ENCODE measurements at places on chromosomes 2 and 18. TPM values are rescaled to one million over a fixed set of nuclear protein-coding genes. Genes with fewer than 3 reads are reported as not detected.
A peak's percentile ranks its signal among the peaks of the same experiment; 100 is the strongest.

The UGT1A4 gene
- total RNA-seq, result not detected

The SPP2 gene
- not detected for total RNA-seq

The SCN2A gene
- 1.1 TPM for total RNA-seq

The PRSS56 gene
- not detected for total RNA-seq

The GLI2 gene
- total RNA-seq, result 46.9 TPM

The FOXD4L1 gene
- total RNA-seq, result not detected

The MBOAT2 gene
- 23.4 TPM for total RNA-seq

- no peaks in the 10 kb centered on the region for H3K4me1 ChIP-seq
- DNase-seq, result no peak
- no peaks in the 10 kb centered on the region for H3K27me3 ChIP-seq
- H3K36me3 ChIP-seq, result no peaks in the 10 kb centered on the region
- no peak overlapping the region for H3K27ac ChIP-seq
Measured at GRCh38 chr2:10016802-10017258, 26.5 kb upstream of the KLF11 start.

DNA sequence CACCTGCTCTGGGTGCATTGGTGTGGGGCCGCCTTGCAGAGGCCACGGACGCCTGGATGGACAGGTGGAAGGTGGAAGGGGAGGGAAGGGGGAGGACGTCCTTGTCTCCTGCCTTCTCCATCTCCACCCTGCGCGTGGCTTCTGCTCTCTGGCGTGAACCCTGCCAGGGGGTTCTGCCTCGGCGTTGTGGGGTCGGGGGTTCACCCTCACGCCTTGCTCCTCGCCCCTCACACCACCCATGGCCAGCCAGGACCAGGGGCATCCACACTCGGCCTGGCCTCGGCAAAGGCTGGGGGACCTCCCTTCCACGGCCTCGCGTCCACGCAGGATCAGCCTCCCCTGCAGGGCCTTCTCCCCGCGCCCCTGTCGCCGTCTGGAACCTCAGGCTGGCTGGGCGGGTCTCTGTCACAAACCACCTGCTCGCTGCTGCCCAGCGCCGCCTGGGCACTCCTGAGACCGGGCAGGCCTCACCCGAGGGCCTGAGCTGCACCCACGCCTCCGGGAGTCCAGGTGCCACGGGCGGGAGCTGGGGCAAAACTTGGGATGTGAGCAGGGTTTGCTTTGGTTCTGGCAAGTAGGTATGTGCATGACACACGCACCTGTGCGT is 655.9 kb downstream of the GALR1 start:
- no peaks in the 10 kb centered on the region for H3K27me3 ChIP-seq
- no peak overlapping the region for H3K4me3 ChIP-seq
- no peak overlapping the region for H3K27ac ChIP-seq
- DNase-seq, result no peak
- H3K36me3 ChIP-seq, result no peaks in the 10 kb centered on the region

- DNase-seq, result no peak
- H3K27ac ChIP-seq, result no peak overlapping the region
- H3K27me3 ChIP-seq, result no peaks in the 10 kb centered on the region
- no peak overlapping the region for H3K4me3 ChIP-seq
- no peaks in the 10 kb centered on the region for H3K36me3 ChIP-seq
- H3K4me1 ChIP-seq, result peaks cover 3% of the 10 kb centered on the region
Measured at GRCh38 chr18:22839340-22839821, 93.7 kb upstream of the RBBP8 start.

GRCh38 chr18:29586210-29586609 is 1409.3 kb upstream of the CDH2 start:
- no peaks in the 10 kb centered on the region for H3K4me1 ChIP-seq
- H3K27ac ChIP-seq, result no peak overlapping the region
- no peak overlapping the region for H3K4me3 ChIP-seq
- H3K27me3 ChIP-seq, result no peaks in the 10 kb centered on the region
- H3K36me3 ChIP-seq, result no peaks in the 10 kb centered on the region

GRCh38 chr18:12278215-12278671 is 24.1 kb downstream of the CIDEA start:
- H3K4me1 ChIP-seq, result no peaks in the 10 kb centered on the region
- no peak overlapping the region for H3K4me3 ChIP-seq
- 0 out of 2 replicates have a peak overlapping the region, but pooled peaks have one; percentile 0 for H3K27ac ChIP-seq
- no peaks in the 10 kb centered on the region for H3K27me3 ChIP-seq
- no peaks in the 10 kb centered on the region for H3K36me3 ChIP-seq

GRCh38 chr2:53182601-53183000 is 585.0 kb upstream of the CHAC2 start:
- H3K4me1 ChIP-seq, result no peaks in the 10 kb centered on the region
- no peak overlapping the region for H3K4me3 ChIP-seq
- H3K36me3 ChIP-seq, result no peaks in the 10 kb centered on the region

- no peaks in the 10 kb centered on the region for H3K36me3 ChIP-seq
- no peak overlapping the region for H3K27ac ChIP-seq
- no peaks in the 10 kb centered on the region for H3K27me3 ChIP-seq
- H3K4me3 ChIP-seq, result no peak overlapping the region
- no peak for DNase-seq
Measured at GRCh38 chr2:114406347-114406746, 36.1 kb upstream of the DPP10 start.

DNA sequence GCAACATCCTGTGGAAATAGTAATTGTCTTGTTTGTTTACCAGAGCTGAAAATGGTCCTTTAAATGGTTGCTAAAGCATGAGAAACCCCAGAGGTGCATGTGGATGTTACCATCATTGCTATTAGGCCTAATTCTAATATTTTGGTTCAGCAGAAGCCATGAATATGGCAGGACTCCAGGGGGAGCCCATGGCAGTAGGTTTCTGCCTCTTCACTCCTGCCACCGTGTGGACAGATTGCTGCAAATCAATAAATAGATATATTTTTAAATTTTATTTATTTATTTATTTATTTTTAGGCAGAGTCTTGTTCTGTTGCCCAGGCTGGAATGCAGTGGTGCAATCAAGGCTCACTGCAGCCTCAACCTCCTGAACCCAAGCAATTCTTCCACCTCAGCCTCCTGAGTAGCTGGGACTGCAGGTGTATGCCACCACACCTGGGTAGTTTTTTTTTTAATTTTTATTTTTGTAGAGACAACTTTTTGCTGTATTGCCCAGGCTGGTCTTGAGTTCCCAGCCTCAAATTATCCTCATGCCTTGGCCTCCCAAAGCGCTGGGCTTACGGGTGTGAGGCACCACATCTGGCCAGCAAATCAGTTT is 54.9 kb upstream of the CAPN13 start:
- no peak overlapping the region for H3K27ac ChIP-seq
- H3K36me3 ChIP-seq, result no peaks in the 10 kb centered on the region
- no peak overlapping the region for H3K4me3 ChIP-seq
- DNase-seq, result peak; percentile 41
- H3K4me1 ChIP-seq, result no peaks in the 10 kb centered on the region
- no peaks in the 10 kb centered on the region for H3K27me3 ChIP-seq

GRCh38 chr2:119609337-119609736 is 65.1 kb downstream of the CFAP221 start:
- H3K27ac ChIP-seq, result no peak overlapping the region
- H3K36me3 ChIP-seq, result no peaks in the 10 kb centered on the region
- no peaks in the 10 kb centered on the region for H3K4me1 ChIP-seq
- no peak for DNase-seq
- no peaks in the 10 kb centered on the region for H3K27me3 ChIP-seq

DNA sequence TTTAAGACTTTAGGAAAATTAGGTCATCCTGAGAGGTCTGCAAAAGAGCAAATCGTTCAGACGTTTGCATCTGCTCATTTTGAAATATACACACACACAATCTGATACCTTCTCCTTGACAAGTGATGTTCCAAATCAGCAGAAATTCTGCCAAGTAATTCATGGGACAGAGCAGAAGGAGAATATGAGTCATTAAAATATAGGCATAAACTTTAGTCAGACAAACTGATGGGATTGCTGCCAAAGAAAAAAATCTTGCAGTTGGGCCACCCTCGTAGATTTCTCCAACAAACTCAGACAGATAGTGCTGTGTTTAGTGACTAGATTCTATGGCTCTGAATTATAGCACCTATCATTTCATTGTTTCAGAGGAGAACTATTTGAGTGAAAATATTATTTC is 336.3 kb downstream of the NYAP2 start:
- H3K4me1 ChIP-seq, result no peaks in the 10 kb centered on the region
- no peak overlapping the region for H3K4me3 ChIP-seq
- no peaks in the 10 kb centered on the region for H3K36me3 ChIP-seq
- no peak for DNase-seq

DNA sequence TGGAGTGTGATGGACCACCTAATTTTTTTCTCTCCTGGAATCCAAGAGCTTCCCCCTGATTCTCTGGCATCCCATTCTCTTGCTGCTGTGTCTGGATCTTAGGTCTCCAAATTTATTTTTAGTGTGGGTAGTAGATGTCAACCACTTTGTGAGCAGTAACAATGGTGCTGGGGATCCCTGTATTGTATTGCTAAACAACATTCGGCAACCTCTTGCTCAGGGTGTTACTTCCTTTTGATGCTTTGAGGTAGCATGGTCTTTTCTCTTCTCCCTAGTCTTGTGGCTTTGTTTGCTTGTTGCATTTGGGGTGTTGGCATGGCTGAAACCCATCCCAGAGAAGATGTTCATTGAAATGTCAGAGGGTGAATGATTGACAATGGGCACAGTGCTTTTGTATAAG is 737.4 kb downstream of the BCL11A start:
- 0 out of 2 replicates have a peak, but pooled peaks cover 4% of the 10 kb centered on the region for H3K4me1 ChIP-seq
- no peak overlapping the region for H3K4me3 ChIP-seq
- H3K36me3 ChIP-seq, result no peaks in the 10 kb centered on the region
- H3K27me3 ChIP-seq, result no peaks in the 10 kb centered on the region

- no peaks in the 10 kb centered on the region for H3K4me1 ChIP-seq
- no peak overlapping the region for H3K4me3 ChIP-seq
- DNase-seq, result no peak
- no peaks in the 10 kb centered on the region for H3K36me3 ChIP-seq
Measured at GRCh38 chr2:236919209-236919608, 166.5 kb upstream of the COPS8 start.

DNA sequence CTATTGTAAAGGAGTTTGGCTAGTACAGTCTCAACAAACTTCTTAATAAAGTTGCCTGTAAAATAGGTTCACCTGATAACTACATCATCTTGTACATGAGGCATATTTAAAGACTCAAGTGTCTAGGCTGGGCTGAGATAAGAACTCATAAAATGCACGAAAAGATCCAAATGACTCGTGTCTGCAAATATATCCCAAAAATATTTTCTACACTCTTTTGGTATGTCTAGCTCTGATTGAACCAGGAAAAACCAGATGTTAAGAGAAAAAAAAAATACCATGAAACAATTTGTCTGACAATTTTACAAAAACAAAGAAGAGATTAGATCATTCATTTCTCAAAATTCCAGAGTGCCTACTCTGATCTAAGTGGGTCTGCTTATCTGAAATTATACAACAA is 166.9 kb upstream of the OSR1 start:
- no peaks in the 10 kb centered on the region for H3K4me1 ChIP-seq
- no peaks in the 10 kb centered on the region for H3K27me3 ChIP-seq

GRCh38 chr18:36899289-36899688 is 70.4 kb downstream of the KIAA1328 start:
- no peak overlapping the region for H3K4me3 ChIP-seq
- DNase-seq, result no peak
- no peaks in the 10 kb centered on the region for H3K36me3 ChIP-seq
- no peak overlapping the region for H3K27ac ChIP-seq
- H3K4me1 ChIP-seq, result no peaks in the 10 kb centered on the region

DNA sequence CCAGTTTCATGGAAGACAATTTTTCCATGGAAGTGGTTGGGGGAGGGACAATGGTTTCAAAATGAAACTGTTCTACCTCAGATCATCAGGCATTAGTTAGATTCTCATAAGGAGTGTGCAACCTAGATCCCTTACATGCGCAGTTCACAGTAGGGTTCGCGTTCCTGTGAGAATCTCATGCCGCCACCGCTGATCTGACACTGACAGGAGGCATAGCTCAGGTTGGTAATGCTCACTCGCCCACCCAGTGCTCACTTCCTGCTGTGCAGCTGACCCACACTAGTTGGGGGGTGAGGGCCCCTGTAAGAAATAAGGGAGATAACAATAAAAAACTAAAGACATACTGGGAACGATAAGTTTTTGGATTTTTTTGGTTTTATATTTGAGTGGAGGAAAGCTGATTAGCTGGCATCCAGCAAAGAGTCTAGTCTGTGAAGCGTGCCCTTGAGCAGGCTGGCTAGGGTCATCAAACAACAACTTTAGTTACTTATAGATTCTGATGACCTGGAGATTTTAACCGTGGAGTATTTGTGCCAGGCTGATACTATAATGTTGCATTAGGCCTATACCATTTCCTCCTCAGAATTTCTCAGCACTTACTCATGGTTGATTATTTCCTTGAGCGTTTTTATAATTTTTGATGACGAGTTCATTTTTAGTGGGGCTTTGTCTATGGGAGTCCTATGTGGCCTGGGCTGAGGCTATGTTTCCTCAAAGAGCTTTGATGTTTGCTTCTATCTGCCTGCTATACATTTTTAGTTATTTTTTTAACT is 6.3 kb upstream of the MCFD2 start:
- H3K4me3 ChIP-seq, result no peak overlapping the region
- H3K27ac ChIP-seq, result no peak overlapping the region
- 0 out of 2 replicates have a peak, but pooled peaks cover under 1% of the 10 kb centered on the region for H3K4me1 ChIP-seq
- no peak for DNase-seq
- H3K27me3 ChIP-seq, result no peaks in the 10 kb centered on the region
- H3K36me3 ChIP-seq, result no peaks in the 10 kb centered on the region

DNA sequence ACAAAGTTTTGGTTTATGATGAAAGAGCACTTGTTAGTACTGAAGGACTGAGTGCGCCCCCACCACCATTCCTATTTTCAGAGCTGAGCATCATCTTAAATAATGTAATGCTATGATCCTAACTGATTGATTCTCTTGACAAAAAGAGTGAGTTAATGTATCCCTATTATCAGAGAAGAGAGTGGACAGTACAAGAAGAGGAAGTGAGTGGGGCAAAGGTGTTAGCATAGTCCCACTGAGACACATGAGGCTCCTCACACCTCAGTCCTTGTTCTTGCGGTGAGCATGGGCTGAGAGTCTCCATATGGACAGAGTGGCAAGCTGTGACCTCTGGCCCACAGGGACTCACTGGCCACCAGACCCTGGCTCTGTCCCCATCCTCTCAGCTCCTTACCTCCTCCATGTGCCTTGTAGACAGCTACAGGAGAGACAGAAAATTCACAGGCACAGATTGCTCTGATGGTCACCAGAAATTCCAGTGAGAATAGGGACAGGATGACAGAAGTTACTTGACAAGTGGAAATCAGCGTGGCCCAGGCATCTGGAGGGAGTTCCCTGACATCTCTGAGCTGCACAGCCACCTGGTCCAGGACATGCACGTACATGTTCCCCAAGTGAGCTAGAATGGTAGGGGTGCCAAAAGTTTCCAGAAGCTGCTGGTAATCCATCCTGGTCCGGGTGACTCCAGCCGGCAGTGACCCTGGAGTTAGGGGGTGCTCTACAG is 32.6 kb downstream of the NAPG start:
- no peak for DNase-seq
- peaks cover 2% of the 10 kb centered on the region for H3K36me3 ChIP-seq
- no peak overlapping the region for H3K27ac ChIP-seq
- no peaks in the 10 kb centered on the region for H3K27me3 ChIP-seq

DNA sequence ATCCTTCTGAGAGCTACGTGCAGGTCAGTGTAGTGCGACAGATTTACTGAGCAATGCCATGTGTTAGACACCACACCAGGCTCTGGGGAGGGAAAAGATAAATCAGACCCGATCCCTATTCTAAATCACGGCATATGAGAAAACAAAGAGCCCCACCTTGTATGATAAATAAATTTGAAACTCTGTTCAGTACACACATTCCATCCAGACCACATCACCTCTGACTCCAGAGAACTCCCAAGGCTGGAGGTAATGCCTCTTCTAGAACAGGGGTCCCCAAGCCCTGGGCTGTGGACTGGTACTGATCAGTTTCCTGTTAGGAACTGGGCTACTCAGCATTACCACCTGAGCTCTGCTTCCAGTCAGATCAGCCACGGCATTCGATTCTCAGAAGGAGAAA is 77.3 kb downstream of the QPCT start:
- no peak overlapping the region for H3K27ac ChIP-seq
- no peaks in the 10 kb centered on the region for H3K27me3 ChIP-seq
- no peaks in the 10 kb centered on the region for H3K36me3 ChIP-seq
- DNase-seq, result no peak
